ENCODE measurements at places on chromosomes 13 and 19. TPM values are rescaled to one million over a fixed set of nuclear protein-coding genes. Genes with fewer than 3 reads are reported as not detected.

DNA sequence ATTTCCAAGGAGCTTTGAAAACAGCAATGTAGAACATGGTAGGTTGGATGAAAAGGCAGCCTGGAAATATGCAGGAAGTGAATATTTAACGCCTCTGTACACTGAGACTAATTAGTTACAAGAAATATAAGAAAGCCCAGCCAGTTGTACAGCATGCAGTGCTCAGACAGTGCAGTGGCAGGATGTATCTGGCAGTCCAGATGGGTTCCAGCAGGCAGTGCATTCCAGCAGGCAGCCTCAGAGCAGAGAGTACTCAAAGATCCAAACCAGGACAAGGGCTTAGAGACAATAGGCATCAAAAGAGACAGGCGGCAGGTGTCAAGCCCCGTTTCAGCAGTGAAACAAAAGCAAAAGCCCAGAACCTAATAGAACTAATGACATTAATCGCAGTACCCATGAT, 2776.3 kb downstream of the PCDH9 start:
- H3K27ac ChIP-seq: no peak overlapping the region
- no peaks in the 10 kb centered on the region for H3K4me1 ChIP-seq
- H3K4me3 ChIP-seq: no peak overlapping the region
- no peaks in the 10 kb centered on the region for H3K36me3 ChIP-seq
- H3K27me3 ChIP-seq: no peaks in the 10 kb centered on the region

DNA sequence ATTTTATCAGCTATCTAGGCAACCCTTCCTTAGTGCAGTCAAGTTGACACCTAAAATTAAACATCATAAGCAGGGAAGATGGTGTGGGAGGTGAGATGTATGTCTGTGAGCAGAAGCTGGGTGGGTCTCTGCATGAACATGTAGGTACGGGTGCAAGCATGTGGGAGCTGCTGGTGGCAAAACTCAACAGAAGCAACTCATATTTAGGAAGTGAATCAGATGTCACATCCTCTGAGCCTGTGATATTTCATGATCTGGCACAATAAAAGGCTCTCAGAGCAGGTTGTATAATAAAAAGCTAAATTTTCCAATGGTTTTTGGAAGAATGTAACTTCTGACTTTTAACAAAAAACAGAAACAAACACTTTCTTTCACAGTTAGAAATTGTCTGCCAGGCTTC, 44.4 kb downstream of the C1QTNF9 start:
- no peak for DNase-seq
- no peaks in the 10 kb centered on the region for H3K36me3 ChIP-seq
- H3K4me3 ChIP-seq: no peak overlapping the region
- no peaks in the 10 kb centered on the region for H3K4me1 ChIP-seq

Gene ZNF418
- 3.4 TPM for total RNA-seq

GRCh38 chr19:16654140-16654539, 5.8 kb downstream of the SMIM7 start:
- H3K27me3 ChIP-seq: no peaks in the 10 kb centered on the region
- DNase-seq: no peak
- peaks cover 17% of the 10 kb centered on the region for H3K36me3 ChIP-seq
- no peak overlapping the region for H3K4me3 ChIP-seq

Data from activated T-cell treated with anti-CD3 and anti-CD28 coated beads, Interleukin-2, amount 50 U/mL, for 72 hours (primary cell).